ENCODE measurements at places on chromosomes 12 and 14. TPM values are rescaled to one million over a fixed set of nuclear protein-coding genes. Genes with fewer than 3 reads are reported as not detected.

PLEKHG7 gene
- not detected for total RNA-seq

TMEM121 gene
- 10.3 TPM for total RNA-seq

TMED8 gene
- total RNA-seq = 11.0 TPM

CCDC197 gene
- not detected for total RNA-seq

FAIM2 gene
- total RNA-seq = under 0.01 TPM

STAC3 gene
- 0.32 TPM for total RNA-seq

HOXC12 gene
- not detected for total RNA-seq

BDKRB1 gene
- total RNA-seq = 0.30 TPM

TRAF3 gene
- total RNA-seq = 27.3 TPM

FOXN4 gene
- total RNA-seq = not detected

GPR68 gene
- 0.61 TPM for total RNA-seq

MYH6 gene
- not detected for total RNA-seq

TBX5 gene
- not detected for total RNA-seq

AICDA gene
- not detected for total RNA-seq

EML5 gene
- total RNA-seq = 0.15 TPM

POTEM gene
- total RNA-seq = not detected

APOF gene
- total RNA-seq = not detected

PTPRQ gene
- not detected for total RNA-seq

KRT78 gene
- not detected for total RNA-seq

NGB gene
- not detected for total RNA-seq

CCDC177 gene
- not detected for total RNA-seq

MGST1 gene
- 26.6 TPM for total RNA-seq

CLEC6A gene
- not detected for total RNA-seq

Measured in epithelial cell of umbilical artery (primary cell).